ENCODE measurements at places on chromosomes 6 and 20.

- DNase-seq = peak; percentile 63
These were observed 52.0 kb downstream of the RPP21 start for GRCh38 chr6:30396833-30397479.

GRCh38 chr20:12927489-12927888 is 81.3 kb upstream of the SPTLC3 start:
- DNase-seq = no peak

DNA sequence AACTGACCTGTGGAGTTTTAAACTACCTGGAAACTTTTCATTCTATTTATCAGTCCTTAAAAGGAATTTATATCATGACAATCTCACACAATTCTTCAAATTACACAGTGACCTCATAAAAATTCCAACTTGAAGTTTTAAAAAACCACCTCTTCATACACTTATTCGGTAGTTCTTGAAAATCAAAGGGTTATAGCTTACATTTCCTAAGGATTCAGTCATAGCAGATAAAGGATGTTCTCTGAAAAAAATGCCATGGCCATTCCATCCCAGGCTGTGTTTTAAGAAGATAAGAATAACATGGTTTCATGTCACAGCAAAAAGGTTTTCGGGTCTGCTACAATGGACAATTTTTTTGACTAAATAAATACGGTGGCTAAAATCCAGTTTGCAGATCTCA is 41.2 kb downstream of the GOPC start:
- DNase-seq = no peak

DNA sequence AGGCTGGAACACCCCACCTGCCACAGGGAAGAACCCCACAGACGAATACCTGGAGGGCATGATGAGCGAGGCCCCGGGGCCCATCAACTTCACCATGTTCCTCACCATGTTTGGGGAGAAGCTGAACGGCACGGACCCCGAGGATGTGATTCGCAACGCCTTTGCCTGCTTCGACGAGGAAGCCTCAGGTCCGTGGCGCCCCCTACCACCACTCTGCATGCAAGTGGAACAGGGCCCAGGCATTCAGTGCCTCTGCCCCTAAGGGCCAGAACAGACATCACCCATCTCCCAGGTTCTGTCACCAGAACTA is 6.6 kb downstream of the MYL9 start:
- DNase-seq = no peak

GRCh38 chr6:1110164-1110563 is 201.7 kb upstream of the FOXQ1 start:
- no peak for DNase-seq

- DNase-seq = peak; percentile 25
These were observed 14.9 kb upstream of the PPARD start for GRCh38 chr6:35327349-35328027.

GRCh38 chr6:136820561-136820960 is 1.8 kb upstream of the PEX7 start:
- no peak for DNase-seq

- peak; percentile 82 for DNase-seq
These were observed at the start of gene ZNF334 for GRCh38 chr20:46512943-46513844. TSS of gene ZNF334 (minus strand) at chr20:46513559. CDS start at chr20:46512102, 1,457 bp downstream.

- DNase-seq = no peak
These were observed 114.0 kb upstream of the FOXA2 start for GRCh38 chr20:22698259-22698842.

All from right kidney (tissue), 9 donors.